RWPE1 (cell line): ENCODE measurements at places on chromosomes 6 and 20.

DNA sequence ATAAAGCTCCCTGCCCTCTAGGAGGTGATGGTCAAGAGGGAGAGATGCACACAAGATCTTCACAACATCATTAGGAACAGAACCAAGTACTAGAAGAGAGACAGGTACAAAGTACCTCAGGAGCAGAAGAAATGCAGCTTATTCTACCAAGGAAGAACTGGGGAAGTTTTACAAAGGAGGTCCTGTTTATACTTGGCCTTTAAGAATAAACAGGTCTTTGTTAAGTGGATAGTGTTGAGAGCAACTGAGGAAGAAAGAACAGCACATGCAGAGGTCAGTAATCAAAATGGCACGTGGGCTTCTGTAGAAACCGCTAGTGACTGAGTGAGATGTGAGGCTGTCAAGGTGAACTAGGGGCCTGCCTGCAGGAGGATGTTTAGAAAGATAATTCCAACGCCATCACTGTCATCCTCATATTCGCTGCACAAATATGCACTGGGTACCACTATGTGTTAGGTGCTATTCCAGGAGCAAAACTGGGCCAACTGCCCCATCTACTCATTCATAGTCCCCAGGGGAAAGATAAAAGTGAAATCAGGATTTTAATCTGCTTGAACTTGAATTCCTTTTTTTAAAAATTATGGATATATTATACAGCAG is 61.1 kb downstream of the ID4 start:
- DNase-seq = no peak

DNA sequence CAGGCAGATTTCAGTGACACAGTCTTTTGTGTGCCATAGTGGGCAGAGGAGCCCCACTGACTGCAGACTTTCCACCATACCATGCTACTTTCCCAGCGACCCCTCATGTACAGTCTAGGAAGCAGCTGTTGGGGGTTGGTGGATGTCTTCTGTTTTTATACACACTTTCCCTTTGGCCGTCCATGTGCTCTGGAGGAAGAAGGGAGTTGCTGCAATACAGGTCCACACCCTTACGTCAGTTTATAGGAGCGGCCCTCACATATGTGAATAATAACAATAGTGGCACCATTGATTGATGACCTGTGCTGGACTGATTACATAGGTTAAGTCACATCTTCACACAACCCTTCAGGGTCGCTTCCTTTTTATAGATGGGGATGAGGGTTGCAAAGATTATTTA is 17.5 kb upstream of the CCN2 start:
- no peak for DNase-seq

DNA sequence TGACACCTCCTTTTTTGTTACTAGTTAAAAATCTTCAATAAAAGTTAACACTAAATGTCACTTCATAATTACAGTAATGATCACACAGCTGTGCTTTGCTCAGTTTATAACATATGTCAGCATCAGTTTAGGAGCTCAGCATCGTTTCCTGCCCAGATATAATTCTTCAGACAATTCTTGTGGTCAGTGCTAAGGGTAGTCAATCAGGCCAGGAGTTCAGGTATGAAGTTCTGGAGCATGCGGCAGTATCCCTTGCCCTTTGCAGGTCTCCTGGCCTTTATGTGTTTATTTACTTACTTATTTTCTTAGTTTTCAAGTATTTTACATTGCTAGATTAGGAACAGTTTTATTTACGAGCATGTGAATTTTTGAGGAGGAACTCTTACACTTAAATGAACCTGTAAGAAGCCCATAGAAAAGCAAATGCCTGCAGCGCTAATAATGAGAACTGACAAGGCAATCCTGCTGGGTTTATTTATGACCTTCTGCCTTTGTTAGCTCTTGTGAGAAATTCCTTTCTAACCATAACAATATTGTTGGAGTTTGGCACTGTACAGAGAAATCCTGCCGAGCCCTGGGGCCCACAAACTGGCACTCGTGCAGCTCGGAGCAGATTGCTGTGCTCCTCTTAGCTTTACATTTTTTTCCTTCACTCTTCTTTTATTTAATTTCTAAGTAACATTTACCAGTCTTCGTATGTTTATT is 252.8 kb downstream of the TMEM242 start:
- no peak for DNase-seq

DNA sequence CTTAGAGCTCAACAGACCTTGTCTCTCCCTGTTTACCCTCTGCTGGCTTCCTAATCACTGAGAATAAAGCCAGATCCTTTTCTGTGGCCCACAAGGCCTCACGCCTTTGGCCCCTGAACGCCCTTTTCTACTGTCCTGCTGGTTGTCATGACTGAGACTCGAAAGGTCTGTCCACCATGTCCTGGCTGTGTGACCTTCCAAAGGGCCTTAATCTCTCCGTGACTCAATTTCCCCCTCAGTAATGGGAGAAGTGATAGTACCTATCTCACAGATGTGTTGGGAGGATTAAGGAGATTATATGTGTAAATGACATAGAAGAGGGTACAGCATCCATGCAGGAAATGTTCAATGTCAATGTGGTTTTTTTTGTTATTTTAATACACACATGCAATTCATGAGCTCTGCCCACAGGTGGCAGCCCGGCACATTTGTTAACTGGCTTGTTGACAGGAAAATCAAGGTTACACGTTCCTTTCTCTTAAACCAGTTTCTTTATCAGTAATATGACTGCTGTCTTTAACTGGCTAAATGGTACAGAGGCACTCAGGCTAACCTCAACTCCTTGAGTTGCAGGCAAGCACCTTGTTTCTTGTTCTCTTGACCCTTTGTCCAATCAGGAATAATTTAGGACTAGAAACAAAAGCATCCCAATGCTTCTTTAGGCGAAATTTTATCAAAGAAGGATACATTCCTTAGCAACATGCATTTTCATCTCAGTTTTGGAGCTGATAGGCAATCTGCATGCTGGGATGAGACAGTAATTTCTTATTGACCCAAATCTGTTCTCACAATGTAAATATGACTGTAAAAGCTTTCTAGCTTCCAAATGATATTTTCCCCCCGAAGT is 16.6 kb downstream of the SLC22A1 start:
- DNase-seq = peak; percentile 53

- DNase-seq = no peak
Observed at GRCh38 chr20:9024606-9025005, 44.3 kb upstream of the PLCB4 start.
